Foreskin melanocyte (primary cell): ENCODE measurements at places on chromosomes 5 and 9.

DNA sequence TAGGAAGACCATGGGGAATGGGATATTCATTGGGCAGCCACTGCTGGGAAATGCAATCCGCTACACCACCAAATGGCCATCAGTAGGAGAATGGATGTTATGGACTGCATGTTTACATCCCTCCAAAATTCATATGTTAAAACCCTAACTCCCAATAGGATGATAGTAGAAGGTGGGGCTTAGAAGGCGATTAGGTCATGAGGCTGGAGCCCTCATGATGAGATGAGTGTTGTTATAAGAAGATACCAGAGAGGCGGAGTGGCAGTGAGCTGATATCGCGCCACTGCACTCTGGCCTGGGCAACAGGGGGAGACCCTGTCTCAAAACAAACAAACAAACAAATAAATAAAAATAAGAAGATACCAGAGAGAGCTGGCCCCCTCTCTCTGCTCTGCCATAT is 16.1 kb upstream of the GTF3C5 start:
- no peak for DNase-seq

GRCh38 chr5:59036274-59036961 is 453.5 kb downstream of the RAB3C start:
- DNase-seq: no peak

DNA sequence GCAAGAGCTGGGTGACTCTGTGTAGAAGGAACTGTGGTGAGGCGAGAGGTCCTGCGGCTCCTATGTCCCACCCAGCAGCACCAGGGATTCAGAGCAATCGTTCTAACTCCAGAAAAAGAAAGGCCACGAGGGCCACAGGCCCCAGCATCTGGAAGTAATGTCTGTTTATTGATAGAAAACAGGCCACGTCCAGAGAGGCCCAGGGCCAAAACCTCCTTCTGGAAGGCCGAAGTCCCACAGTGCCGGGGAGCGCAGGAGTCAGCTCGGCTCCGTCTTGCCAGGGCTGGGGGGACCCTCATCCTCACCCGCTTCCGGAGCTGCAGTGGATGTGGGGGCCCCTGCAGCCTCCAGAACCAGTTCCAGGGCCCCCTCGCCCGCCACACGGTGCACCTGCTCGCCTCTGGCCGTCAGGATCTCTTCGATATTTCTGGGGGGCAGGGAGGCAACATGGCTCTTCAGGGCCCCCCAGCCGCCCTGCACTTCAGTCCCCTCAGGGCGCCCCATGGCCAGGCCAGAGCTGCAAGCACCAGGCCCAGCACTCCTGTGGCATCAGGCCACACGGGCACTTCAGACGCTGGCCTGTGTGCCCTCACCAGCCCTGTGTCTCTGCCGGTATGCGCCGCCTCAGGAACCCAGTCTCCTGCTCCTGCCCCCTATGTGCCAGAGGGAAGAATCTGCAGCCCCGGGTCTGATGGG is 1.6 kb downstream of the DNLZ start:
- no peak for DNase-seq

- no peak for DNase-seq
Measured at GRCh38 chr5:128645581-128645980, 107.5 kb upstream of the FBN2 start.

DNA sequence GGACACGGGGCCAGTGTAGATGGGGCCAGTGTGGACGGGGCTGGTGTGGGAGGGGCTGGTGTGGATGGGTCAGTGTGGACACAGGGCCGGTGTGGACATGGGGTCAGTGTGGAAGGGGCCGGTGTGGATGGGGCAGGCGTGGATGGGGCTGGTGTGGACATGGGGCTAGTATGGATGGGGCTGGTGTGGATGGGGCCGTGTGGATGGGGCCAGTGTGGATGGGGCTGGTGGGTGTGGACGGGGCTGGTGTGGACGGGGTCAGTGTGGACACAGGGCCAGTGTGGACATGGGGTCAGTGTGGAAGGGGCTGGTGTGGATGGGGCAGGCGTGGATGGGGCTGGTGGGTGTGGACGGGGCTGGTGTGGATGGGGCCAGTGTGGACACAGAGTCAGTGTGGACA is 23.8 kb downstream of the SLC9A3 start:
- DNase-seq: no peak

- DNase-seq: no peak
Measured at GRCh38 chr9:36739373-36740116, 166.8 kb downstream of the MELK start.

GRCh38 chr9:121210536-121210935 is 8.9 kb upstream of the RAB14 start:
- DNase-seq: no peak

DNA sequence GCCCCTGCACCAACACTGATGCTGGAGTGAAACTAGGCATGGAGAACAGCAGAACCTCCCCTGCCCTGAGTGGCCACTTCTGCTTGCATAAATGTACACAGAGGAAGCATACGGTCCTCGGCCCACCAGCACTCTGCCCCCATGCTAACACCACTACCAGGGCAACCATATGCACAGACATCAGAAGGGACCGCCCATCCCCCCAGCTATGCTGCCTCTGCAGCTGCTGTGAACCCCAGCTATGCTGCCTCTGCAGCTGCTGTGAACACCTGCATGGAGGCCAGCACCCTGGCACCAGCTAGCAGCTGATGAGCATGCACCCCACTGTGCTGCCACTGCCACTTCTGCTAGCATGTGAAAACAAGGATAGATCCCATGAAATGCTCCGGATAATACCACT is 250.3 kb downstream of the TUSC1 start:
- DNase-seq: no peak

DNA sequence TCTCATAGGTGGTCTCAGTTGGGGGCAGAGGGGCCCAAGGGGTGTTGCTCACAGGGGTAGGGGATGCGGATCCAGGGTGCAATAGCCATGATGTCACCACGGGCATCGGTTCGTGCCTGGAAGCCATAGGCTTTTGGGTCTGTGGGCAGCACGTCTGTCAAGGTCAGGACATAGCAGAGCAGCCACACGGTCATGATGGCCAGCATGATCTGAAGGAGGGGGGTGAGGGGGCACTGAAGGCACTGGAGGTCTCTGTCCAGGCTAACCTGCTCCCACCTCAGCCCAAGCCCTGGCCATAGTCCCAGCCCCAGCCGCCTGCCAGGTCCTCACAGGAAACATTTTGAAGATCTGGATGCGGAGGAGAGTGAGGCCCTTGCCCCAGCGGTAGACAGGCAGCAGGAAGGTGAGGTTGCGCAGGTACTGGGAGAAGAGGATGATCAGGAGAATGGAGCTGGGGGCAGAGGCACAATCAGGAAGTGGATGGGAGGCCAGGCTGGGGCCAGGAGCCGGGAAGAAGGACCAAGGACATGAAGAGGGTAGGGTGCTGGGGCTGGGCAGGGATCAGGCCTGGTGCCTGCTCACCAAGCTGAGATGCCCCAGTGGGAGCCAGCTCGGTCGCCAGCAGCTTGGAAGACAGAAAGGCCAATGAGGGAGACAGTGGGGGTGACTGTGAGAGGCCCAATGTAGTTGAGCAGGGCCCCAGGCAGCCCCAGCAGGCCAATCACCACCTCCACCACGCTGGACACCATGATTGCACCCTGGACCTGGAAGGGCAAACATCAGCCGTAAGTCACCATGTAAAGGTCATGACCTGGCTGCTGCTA is 3.3 kb downstream of the SLC23A1 start:
- DNase-seq: no peak

- no peak for DNase-seq
Measured at GRCh38 chr5:6343951-6344592, 34.3 kb downstream of the MED10 start.

DNA sequence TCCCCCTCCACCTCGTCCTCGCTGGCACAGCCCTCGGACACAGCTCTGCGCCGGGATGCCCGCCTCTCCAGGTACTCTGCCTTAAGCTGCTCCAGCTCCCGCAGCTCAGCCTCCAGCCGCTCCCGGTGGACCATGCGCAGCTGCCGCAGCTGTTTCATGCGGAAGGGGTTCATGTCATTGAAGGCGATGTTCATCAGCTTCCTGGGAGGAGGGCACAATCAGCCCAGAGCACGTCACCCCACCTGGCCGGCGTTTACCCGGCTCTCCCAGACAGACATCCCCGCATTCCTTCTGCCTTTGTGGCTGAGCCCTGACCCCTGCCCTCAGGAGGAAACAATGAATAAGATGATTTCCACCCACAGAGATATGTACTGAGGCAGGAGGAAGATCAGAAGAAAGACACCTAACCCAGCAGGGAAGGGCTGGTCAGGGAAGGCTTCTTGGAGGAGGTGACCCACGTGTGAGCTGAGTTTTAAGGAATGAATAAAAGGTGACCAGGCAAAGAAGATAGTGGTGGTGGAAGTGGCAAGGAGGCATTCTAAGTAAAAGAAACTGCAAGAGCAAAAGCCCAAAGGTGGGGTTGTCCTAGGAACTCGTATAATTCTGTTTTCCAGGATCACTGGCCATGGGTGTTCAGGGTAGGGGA is 7.1 kb upstream of the CORO2A start:
- no peak for DNase-seq

DNA sequence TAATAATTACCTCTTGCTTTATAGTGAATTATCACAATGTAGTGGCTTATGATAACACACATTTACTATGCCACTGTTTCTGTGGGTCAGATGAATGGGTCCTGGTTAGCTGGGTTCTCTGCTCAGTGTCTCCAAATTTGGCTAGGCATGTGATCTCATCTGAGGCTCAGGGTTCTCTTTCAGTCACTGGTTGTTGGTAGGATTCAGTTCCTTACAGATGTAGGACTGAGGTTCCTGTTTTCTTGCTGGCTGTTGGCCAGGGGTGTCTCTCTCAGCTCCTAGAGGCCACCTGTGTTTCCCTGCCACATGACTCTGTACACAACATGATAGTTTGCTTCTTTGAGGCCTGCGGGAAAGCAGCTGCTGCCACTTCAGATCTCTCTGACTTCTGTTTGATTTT is 7.1 kb downstream of the NFX1 start:
- DNase-seq: no peak
